ENCODE measurements at places on chromosomes 11 and 22.

DNA sequence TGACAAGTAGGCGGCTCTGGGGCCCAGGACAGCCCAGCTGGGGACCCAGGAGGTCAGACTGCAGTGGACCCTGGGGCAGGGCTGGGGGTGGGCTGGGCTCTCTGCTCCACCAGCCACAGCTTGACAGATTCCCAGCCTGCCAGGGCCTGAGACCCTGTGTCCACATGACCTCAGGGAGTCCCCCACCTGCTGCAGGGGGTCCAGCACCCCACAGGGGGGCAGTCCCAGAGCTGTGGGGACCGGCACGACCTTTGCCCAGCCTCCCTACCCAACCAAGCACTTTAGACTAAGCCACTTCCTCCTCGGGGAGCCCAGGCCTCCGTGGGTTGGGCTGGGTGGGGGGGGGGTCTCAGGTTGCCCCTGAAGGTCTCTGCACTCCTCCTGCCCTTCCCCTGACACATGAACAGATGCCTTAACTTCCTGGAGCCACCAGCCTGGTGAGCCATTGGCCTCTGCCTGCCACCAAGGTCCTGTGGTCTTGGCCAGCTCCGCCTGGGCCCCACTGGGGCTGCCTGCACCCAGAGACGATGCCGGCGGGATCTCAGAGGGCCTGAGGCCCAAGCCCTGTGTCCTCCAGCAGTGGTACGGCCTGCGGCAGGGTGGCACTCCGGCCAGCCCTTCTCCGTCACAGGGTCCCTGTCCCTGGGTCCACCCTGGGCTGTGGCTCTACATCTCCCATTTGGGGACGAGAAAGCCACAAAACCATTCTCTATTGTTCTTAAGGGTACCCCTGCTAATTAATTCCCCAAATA, 3.4 kb downstream of the CCDC188 start:
- no peak for DNase-seq

DNA sequence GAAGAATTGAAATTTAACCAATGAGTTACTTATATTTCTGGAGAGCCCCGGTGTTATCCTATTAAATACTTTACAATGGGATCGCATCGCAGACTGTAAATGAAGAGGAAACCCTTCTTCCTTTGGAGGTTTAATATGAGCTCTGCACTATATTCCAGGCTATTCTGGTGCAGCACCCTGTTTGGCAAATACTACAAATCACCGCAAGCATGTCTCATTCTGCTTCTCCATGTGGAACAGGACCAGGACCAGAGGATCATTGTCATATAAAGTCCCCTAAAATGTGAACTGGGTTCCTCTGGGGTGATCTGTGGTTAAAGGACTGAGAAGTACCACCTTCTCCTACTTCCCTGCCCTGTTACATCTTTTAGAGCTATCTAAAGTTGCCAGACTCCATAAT, 703.7 kb downstream of the DLG2 start:
- DNase-seq = no peak

- DNase-seq = no peak
Measured at GRCh38 chr11:74735365-74735928, 4.2 kb upstream of the CHRDL2 start.

DNA sequence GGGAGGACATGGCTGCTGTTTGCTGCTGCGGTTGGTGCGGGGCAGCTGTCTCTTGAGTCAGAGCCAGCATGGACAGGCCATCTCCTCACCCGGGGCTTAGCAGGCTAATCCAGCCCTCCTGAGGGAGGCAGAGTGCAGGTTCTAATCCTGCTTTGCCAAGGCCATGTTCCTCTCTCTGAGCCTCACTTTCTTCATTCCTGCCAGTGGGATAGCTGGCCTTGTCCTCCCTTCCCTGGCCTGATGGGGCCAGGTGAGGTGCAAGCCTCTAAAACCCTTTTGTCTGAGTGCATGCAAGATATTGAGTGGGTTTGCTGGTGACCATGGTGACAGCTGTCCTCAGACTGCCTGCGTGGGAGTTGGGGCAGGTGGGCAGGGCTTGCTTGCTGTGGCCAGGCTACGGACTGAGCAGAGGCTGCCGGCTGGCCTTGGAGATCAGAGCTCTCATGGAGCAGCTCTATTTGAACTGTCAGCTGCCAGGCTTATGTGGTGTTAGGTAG, 3.6 kb downstream of the USP35 start:
- DNase-seq = no peak

- DNase-seq = no peak
Measured at GRCh38 chr22:23523713-23524112, 56.4 kb downstream of the IGLL1 start.

DNA sequence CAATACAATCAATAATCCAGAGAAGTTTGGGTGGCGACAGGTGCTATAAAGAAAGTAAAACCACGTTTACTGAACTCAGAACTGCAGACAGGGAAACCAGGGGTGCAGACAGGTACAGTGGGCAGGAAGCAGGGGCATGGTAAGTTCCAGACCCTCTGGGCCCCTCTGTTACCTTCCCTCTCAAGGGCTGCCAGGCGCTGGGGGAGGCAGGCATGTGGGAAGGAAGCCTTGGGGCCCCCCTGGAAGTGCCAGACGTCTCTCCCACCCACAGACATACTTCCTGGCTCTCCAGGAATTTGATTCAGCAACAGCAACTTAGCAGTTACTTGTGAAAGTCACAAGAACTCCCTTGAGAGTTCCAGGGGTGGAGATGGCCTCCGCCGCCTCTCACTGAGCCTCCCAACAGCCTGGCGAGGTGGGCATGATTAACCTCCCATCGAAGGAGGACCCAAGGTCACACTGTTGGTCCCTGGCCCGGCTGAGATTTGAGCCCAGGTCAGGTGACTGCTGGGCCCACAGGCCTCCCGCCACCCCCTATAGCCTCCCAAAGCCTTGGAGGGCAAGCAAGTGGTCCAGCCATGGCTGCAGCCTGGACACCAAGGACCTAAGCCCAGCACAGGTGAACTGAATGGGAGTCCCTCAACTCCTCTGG, 14.1 kb upstream of the TSKU start:
- no peak for DNase-seq

DNA sequence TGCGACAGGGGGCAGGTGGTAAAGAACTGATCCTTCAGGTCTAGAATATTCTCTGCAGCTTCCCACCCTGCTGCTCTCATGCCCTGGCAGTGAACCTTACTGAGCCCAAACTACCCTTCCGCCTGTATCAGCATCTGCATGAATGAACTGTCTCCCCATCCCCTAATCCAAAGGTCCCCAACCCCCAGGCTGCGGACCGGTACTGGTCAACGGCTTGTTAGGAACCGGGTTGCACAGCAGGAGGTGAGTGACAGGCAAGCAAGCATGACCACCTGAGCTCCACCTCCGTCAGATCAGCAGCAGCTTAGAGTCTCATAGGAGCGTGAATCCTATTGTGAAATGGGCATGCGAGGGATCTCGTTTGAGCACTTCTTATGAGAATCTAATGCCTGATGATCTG, 58.2 kb upstream of the LMO1 start:
- no peak for DNase-seq

GRCh38 chr22:44400763-44401060, 88.0 kb upstream of the SHISAL1 start:
- DNase-seq = no peak

DNA sequence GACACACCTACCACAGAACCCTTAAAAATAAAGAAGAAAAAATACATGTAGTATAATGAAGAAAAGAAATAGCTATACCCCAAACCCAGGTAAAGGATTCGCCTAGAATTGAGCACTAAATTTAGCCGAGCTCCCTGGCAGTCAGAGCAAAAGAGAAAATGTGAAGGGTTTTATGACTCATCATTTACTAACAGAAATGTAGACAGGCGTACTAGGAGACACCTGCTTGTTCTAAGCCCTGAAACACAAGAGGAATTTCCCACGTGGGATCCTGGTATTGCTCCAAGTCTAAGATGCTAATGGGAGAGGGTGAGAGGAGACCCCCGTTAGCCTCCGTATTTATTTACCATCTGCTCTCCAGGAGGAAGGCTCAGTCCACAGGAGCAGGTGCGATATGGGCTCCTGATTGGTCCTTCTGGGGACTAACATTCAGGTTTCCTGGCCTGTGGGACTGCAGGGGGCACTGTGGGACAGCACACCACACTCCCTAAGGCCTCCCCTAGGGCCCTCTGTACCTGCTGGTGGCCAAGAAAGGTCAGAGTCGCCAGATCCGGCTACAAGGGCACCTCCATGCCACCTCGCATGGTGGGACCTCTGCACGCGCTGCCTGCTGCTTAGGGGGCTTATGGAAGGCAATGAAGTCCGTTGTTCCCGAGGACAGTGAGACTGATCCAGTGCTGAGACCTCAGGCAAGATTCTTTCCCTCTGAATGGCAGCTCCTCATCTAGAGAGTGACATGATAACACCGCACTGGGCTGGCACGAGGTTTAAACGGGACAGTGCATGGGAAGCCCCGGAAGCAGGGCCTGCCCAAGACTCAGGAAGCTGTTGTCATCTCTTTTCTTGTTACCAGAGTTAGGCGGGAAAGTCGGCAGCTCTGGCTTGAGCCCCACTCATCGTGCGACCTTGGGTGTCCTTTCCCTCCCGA, 25.8 kb downstream of the KCNC1 start:
- no peak for DNase-seq

DNA sequence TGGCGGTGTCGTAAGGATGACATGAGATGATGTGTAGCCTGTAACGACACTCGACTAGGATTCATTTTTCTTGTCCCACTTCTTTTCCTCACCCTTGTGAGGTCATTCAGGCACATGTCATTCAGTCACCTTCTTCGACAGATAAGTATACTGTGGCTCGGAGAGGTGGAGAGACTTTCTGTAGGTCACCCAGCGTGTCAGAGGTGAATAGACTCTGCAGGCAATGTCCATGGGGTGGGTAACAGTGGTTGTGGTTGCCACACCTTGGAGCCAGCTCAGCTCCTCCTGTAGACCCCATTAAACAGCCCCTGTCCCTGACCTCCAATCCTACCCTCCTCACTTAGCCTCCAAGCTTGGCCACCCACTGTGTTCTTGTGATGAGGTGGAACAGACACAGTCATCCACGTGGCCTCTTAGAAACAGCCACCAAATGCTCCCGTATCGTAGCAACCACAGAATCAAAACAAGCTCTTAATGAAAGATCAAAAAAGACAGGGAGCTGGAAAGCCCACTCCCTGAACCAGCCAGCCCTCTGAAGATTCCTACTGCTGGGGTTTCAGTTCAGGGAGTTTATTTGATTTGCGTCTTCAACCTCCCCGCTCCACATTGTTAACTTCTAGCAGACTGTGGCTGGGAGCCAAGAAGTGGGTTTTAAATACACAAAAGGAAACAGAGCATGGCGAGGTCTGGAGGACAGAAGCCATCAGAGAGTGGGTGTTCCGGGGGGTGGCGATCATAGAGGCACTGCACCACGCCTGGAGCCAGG, 89.0 kb upstream of the GRK3 start:
- DNase-seq = no peak

GRCh38 chr11:44400431-44400830, 90.5 kb upstream of the ALX4 start:
- DNase-seq = no peak

- DNase-seq = no peak
Measured at GRCh38 chr11:83521647-83522596, 235.8 kb upstream of the CCDC90B start.

- DNase-seq = no peak
Measured at GRCh38 chr11:47035108-47035507, 98.5 kb downstream of the CSTPP1 start.

GRCh38 chr11:26837154-26837553, 115.3 kb upstream of the SLC5A12 start:
- DNase-seq = no peak

GRCh38 chr11:5004424-5005274, 10.0 kb downstream of the OR51L1 start:
- DNase-seq = no peak

- DNase-seq = no peak
Measured at GRCh38 chr11:18352581-18352980, 30.2 kb downstream of the GTF2H1 start.

GRCh38 chr11:36193290-36193619, 96.0 kb downstream of the COMMD9 start:
- DNase-seq = no peak

GRCh38 chr11:27052668-27053067, 12.1 kb downstream of the BBOX1 start:
- no peak for DNase-seq

GRCh38 chr11:117838901-117839300, 14.4 kb upstream of the FXYD2 start:
- DNase-seq = no peak

- DNase-seq = no peak
Measured at GRCh38 chr22:39480557-39480956, 21.5 kb upstream of the MIEF1 start.

GRCh38 chr11:80320765-80321164, 879.9 kb upstream of the TENM4 start:
- DNase-seq = no peak

DNA sequence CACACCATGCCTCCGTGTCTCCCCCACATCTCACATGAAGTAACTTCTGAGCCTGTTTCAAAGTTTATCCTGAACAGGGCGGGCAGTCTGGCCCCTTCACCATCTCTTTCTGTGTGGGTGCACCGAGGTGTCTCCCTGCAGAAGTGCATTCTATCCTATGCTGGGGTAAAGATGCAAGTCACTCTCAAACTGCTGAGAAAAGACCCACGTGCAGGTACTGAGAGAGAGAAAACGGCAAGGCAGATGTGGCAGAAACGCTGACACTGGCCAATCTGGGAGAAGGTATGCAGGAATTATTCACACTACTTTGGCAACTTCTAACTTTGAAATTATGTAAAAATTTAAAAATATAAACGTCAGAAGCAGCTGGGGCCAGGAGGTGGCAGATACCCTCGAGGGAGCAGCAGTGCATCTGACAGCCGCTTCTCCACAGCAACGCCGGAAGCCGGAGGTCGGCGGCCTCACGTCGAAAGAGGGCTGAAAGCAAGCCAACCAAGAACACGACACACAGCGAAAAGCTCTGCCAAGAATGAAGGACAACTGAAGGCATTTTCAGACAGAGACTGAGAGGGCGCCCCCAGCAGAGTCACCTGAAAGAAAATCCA, 34.2 kb upstream of the MOB2 start:
- DNase-seq = no peak

DNA sequence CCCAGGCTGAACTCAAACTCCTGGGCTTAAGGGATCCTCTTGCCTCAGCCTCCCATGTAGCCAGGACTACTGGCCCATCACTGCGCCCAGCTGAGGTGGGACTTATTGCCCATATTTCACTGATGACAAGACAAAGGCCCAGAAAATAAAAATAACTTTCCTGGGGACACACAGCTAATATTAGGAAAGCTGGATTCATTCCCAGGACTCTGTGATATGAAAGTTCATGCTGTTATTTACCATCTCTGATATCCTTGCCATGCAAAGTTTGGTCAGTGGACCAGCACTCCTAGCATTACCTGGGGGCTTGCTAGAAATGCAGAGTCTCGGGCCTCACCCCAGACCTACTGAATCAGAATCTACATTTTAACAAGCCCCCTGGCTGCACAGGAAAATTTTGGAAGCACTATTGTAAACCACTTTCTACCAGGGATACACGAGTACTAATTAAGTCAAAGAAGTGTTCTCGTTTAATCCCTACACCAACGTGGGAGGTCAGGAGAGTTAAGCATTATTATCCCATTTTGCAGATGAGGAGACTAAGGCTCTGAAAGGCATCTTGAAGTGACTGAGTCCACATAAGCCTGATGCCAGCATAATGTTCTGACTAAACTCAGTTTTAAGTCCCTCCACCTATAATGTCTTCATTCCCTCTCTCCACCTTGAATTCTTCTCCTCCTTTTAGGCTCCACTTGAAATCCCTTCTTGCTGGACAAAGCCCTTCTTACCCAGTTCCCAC, 2.5 kb upstream of the FAM83F start:
- no peak for DNase-seq

Data from stimulated activated CD4-positive, alpha-beta T cell treated with anti-CD3 and anti-CD28 coated beads, Interleukin-2, amount 100 ng/mL, for 4 hours (primary cell).